Left forelimb (tissue), 1 donor: ENCODE measurements at places on chromosomes 13 and 19.

DNA sequence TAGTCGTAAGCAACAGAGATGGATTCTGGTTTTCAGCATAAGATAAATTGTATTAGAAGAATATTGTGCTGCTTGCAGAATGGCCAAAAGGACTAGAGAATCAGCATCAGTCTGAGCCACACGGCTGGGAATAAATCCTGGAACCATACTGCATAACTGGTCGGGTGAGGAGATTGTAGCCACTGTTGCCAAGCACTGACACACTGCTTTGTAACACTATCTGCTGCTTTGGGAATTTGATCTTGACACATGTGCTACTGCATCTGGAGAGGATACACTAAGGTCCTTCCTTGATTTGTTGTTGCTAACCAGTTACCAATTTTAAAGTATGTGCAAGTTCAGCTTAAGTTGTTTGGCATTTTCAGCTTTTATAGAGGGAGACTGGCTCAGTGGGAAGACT, 1.9 kb downstream of the HNRNPA1L2 start:
- DNase-seq = no peak

DNA sequence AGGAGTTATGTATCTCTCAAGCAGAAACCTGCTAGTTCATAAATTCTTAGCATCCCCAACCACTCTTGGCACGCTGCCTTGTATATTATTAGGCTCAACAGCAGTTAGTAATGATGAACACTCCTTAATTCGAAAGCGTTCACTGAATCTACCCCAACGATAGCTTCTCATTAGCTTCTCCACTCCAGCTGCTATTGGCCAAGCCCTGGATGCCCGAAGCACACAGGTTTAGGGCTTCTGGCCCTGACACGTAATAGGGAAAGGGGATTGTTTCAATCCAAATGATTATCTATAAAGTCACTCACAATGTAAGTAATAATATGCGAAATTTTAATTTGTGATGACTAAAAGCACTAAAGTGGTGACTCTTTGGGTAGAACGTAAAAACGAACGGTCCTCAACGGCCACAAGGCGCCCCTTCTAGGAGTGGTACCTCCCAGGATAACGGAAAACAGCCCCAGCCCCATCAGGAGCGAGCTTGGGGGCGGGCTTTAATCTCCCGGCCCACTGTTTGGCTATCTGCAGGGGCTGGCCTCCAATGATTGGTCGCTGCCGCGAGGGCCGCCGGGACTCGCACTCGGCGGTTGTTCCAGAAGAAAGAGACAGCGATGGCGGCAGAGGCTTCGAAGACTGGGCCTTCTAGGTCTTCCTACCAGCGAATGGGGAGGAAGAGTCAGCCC, at the start of gene RNF17:
RNF17 (plus strand) TSS at position 574 of the 680 bp plus-strand sequence; CDS start at position 609, 35 bp downstream.
- no peak for DNase-seq

DNA sequence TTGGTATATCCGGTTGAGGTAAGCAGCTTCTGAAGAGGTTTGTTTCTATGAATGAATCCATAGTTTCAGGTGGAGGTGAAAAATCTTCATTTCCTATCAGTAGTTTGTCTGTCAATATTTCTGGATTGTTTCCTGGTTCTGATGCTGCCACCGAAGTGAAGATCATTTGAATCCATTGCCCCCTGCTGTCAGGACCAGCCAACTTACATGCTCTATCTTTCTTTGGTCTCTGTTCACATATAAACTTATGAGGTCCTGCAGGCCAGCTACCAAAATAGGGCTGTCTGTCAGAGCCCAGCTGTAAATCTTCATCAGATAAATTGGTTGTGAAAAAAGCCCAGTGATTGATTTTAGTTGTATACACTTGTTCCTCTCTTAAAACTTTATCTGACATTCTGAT, 15.2 kb upstream of the N4BP2L1 start:
- DNase-seq = no peak

DNA sequence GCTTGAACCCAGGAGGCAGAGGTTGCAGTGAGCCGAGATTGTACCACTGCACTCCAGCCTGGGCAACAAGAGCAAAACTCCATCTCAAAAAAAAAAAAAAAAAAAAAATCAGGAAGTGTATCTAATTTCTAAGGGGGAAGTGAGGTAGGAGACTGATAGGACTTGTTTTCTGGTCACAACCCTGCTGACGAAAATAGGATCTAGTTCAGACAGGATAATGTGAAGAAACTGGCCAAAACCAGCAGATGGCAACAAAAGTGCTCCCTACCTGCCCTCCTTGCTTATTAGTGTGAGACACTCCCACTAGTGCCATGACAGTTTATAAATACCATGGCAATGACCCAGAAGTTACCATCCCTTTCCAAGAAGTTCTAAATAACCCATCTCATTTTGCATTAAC, 36.0 kb upstream of the KPNA3 start:
- DNase-seq = no peak

GRCh38 chr19:19672816-19673215, 4.2 kb downstream of the ZNF101 start:
- DNase-seq = no peak

GRCh38 chr19:32870981-32871451, 1.4 kb upstream of the SLC7A9 start:
- DNase-seq = no peak

GRCh38 chr19:46610851-46611770, 10.0 kb downstream of the CALM3 start:
- DNase-seq = peak; percentile 60

DNA sequence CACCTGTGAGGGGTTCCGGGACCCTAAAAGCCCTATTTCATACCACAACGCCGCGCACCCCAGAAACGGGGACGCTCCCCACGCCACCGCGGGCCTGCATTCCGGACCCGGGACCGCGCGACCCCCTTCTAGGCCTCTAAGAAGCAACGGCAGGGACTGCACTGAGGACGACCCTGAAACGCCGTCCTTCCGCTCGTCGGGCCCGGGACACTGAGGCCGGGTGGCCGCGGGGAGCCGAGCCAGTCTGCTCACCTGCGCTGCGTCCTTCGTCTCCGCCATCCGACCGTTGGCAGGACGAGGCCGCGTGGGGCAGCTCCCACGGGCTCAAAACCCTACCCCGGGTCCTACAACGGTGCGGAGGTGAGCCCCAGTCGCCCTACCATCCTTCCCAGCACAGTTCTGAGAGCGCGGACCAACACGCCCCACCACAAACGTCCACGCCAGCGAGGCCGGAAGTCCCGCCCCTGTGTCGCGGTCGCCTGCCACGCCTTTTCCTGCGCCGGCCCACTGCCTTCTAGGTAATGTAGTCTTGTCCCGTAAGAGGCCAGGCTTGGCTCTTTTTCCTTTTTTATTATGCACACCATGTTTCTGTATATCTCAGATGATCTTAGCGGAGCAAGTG, at the start of gene ZNF550:
ZNF550 (minus strand) TSS at position 460 of the 622 bp plus-strand sequence; CDS start at position 279, 181 bp downstream.
- peak; percentile 94 for DNase-seq

DNA sequence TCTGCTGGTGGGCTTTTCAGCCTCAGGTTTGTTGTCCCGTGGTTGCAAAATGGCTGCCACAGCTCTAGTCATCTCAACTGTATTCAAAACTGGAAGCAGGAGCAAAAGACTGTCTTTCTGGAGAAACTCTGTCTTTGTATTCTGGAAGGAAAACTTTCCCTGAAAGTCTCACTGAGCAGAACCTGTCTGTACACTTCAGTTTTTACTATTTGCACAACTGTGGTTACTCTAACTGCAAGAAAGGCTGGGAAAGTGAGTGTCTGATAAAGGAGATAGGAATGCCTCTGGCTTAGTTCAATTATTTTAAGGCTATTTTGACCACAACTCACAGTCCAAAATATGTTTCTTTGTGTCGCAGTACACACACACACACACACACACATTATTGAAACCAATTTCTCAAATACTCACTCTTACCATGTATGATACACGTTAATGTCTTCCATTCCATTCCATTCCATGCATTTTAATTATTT, 49.7 kb upstream of the EHD2 start:
- DNase-seq = no peak

DNA sequence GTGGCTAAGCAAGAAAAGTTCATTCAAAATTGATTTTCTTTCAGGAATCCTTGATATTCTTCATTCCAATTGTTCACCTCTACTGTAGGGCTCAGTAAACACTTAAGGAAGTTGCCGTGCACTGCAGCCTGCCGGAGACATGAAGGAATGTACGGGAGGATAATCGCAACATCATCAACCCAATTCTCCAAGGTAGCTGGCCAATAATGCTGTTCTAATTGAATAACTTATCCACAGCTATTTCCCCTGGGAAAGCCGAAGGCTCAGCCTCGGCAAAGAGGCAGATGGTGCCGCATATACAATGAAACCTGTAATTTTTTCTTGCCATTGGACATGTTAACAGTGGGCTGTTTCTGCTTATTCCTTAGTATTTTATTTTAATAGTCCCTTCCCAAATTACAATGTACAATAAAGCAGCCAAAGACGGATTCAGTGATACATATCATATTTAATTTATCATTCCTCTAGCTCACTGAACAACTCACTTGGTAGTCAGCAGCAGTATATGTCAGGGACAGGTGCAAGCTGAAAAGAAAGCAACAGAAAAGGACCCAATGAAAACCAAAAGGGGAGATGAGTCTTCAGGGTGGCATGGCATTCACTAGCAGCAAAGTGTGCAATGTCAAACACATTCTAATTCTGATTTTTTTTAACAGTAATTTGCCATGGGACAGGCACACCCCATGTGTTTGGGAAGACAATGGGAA, 420.5 kb upstream of the KLF12 start:
- DNase-seq = no peak

DNA sequence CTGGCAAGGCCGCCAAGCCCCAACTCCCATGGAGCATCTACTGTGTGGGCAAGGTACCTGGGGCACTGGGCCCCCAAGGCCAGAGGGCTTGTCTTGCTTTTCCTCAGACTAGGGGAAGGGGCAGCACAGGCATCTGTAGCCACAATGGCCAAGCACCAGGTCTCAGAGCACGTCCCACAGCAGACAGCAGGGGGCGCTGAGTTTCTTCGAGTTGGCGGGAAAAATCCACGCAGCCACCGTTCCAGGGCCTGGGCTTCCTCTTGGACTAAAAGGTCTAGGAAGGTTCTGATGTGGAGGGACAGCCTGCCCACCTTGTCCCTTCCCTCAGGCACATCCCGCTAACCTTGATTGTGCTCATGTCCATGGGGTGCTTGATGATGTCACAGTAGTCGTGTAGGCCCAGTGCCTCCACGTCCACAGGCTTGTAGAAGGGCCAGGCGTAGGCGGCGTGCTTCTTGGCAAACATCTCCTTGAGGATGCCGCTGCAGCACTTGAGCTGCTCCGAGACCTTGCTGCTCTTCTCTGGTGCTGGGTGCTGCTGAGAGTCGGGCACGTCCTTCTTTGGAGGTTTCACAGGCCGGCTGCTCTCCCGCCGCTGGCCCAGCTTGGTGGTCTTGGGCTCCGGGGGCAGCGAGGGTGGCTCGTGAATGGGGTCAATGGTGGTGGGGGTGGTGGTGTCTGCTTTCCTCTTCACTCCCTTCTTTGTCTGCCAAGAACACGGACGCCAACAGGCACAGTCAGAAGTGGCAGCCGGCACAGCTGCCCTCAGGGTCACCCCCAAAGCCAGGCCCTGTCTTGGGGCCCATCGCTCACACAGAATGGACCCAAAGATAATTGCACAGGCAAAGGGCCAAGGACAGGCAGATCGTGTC, 32.0 kb upstream of the EPHX3 start:
- DNase-seq = no peak
